NCI-H1092 treated with DMSO at 0.1 percent for 48 hours (cell line): ENCODE measurements at places on chromosomes 6 and 20.

DNA sequence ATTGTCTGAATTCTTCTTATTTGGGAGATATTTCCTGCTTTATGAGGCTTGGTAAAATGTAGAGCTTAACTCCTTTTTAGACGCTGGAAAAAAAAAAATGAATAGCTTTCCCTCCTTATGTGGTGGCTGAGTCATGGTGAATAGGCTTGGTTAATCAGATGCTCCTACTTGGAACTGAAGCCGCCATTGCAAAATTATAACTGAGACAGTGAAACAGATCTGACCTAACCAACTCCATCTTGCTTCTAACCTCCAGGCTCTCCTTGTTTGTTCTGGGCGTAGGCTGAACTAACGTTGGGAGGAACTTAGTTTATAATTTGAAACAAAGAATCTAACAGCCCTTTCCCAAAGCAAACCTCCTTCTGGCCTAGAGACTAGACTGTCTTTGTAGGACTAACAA is 43.2 kb upstream of the PLCB4 start:
- no peak for DNase-seq

GRCh38 chr6:101257163-101257562 is 136.3 kb upstream of the GRIK2 start:
- no peak for DNase-seq

GRCh38 chr6:152267967-152268845 is 369.0 kb downstream of the SYNE1 start:
- DNase-seq: peak; percentile 13

DNA sequence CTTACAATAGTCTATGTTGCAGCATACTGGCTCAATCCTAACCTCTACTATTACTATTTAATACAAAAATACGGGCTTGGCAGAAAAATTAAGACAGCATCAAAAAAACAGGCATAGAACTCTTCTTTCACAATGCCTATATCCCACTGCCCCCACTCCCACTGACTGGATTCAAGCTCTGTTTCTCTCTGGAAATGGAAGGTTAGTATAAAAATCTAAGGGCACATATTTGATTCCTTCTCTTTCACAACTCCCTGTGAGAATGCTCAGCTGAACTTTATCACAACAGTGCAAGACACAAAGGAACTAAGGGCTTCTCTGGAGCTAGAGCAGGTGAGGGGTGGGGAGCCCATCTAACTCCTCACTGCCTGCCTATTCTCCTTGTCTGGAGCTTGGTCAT is 258.4 kb upstream of the FAM83B start:
- DNase-seq: no peak

- DNase-seq: no peak
Measured at GRCh38 chr20:62401331-62401779, 5.7 kb downstream of the CABLES2 start.

DNA sequence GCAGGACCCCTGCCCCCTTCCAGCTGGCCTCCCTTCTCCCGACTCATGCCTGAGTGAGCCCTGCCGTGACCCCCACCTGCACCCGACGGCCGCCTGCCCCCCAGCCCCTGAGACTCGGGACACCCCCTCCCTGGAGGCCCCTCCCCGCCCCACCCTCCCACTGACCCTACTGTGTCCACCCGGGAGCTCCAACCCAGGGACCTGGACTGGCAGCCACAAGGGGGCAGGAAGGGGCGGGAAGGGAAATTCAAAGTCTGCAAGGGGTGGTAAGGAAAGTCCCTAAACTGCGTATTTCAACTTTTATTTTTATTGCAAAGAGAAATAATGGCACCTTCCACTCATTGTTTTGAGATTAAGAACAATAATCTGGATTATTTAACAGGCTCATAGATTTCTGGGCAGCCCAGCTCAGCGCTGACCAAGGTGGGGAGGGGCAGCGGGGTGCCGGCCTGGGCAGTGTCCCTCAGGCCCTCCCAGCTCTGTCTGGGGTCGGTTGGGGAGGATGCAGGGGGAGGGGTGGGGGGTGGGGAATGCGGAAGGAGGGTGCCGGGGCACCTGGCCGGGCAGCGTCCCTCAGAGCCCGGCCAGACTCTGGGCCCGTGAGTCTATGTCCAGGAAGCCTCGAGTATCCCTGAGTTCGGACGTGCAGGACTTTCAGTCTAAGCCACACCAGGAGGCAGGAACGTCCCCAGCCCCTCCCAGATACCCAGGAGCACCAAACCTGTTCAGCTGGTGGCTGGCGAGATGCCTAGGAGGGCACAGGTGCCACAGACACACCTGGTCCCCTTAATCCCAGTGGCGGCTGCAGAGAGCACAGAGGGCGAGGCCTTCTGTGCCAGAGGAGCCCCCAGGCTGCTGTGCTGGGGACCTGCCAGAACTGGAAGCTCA is 1.3 kb upstream of the PTK6 start:
- no peak for DNase-seq

- no peak for DNase-seq
Measured at GRCh38 chr20:3798908-3799248, 2.8 kb downstream of the CDC25B start.

- no peak for DNase-seq
Measured at GRCh38 chr6:170111141-170111664, 179.7 kb downstream of the DLL1 start.

DNA sequence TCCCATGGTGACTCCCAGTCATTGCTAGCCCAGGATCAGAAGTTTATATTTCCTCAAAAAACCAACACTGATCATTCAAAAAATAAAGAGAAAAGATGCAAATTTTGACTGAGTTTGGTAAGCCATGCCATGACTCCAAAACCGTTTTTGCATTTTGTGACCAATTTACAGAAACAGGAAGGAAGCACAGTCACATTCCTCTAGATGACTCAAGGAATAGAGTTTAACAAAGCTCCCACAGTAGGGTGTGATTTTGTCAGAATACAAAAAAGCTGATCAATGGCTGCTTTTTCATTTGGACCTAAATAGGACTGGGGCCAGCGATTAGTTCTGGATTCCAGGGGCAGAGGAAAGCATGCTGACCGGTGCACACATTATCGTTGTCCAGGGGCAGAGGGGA is 179.4 kb upstream of the AFDN start:
- DNase-seq: no peak

DNA sequence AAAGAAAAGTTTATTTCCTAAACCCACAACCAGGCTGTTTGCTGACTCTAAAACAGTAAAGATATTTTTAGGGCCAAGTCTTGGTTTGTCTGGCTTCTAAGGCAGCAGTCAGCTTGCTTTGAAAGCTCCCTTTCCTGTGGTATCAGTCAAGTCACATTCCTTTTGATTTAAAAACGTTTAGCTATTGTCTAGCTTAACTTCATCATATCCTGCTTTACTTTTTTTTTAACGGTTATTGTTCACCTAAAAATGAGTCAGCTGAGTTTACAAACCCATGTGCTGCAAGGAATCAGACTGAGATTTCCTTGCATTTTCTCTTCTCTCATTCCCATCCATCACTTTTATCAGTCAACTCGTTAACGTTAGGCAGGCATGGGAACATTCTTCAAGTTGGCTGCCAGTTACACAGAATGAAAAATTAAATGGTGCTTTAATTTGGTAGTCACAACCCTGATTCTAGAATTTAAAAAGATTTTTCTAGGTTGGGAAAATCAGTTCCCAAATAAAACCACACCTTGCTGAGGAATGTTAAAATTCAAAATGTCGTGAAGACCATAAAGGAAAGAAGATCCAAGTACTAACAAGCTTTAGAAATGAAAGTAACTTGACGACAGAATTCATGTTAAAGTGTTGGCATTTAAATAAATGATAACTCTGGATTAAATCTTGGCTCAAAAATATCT is 45.9 kb downstream of the ELOVL5 start:
- no peak for DNase-seq

DNA sequence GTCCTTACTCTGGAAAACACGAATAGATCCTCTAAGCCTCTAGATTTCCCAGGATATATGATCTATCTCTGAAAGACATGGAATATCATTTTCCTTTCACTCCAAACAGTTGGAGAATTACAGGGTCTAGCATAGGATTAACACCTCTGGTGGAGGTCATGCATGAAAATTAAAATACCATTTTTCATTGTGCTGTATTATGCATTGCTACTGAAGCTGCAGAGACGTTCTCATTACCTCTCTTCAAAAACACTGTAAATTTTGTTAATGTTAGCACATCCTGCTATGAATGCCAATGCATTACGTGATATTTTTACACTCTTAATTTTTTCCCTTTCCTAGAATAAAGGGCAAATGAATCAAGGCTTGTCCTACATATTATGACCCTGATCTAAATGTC is 558.6 kb downstream of the TBC1D32 start:
- no peak for DNase-seq

- DNase-seq: no peak
Measured at GRCh38 chr20:41870869-41871462, 252.8 kb upstream of the CHD6 start.

- DNase-seq: no peak
Measured at GRCh38 chr6:87799651-87800050, 97.6 kb upstream of the AKIRIN2 start.
